Skeletal muscle cell (primary cell): ENCODE measurements at places on chromosomes 6 and 20.
A peak's percentile ranks its signal among the peaks of the same experiment; 100 is the strongest.

- DNase-seq = peak; percentile 90
These were observed 82.4 kb upstream of the TAB2 start for GRCh38 chr6:149235130-149235561.

- peak; percentile 31 for DNase-seq
These were observed 218.0 kb downstream of the THBS2 start for GRCh38 chr6:169035385-169036240.

- no peak for DNase-seq
These were observed 208.3 kb downstream of the PTPRK start for GRCh38 chr6:128311944-128312570.

GRCh38 chr6:37531026-37531425 lies 31.3 kb upstream of the CCDC167 start:
- DNase-seq = no peak

DNA sequence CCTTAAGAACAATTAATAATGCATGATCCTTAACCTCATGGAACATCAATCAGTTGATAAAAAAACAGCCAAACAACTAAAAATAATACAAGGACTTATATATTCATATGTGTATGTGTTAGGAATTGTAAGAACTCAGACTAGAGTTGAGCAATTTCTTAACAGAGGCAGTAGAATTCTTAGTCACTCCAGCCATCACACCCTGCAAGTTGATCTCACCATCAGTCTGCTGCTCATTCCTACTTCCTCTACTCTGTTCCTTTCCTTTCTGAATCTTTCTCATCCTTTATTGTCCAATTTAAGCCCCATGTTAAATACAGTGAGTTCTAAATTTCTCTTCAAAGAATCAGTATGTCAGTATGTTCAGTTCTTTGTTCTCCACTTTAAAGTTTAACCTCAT lies 2.6 kb downstream of the ZNF165 start:
- no peak for DNase-seq

- no peak for DNase-seq
These were observed 14.8 kb upstream of the PRDM13 start for GRCh38 chr6:99591673-99592364.

DNA sequence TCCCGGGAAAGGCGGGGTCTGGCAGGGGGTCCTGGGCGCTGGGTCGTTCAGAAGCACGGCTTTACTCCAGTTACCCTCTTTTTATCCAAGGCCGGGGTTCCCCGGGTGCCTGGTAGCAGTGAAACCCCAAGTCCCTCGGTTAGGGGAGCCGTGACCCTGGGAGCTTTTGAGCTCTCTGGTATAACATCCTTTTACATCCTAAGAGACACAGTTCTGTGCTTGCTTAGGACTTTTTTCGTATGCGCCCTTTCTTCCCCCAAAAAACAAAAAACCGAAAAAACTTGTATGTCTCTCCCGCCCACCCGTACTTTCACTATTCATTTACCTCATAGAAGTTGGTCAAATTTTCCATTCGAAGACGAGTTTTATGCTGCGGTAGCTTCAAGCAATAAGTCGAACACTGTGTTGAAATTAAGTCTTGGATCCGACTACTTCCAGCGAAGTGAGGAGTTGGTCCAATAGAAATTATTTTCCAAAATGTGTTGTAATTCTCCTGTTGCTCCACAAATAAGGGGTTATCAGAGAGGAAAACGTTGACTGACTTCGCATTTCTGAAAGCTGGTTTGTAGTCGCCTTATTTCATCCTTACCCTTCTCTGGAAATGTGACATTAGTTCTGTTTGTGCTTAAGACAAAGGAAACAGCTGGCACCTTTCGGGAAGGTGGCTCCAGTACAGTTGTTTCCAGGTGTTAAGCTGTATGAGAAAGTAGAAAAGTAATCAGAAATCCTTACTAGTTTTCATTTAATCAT lies 816 bp upstream of the MAN1A1 start:
- peak; percentile 39 for DNase-seq
